Body of pancreas (tissue), 4 donors: ENCODE measurements at places on chromosomes 2 and 18. TPM values are rescaled to one million over a fixed set of nuclear protein-coding genes. Genes with fewer than 3 reads are reported as not detected.

The CYRIA gene
- 4.4 TPM for total RNA-seq

- DNase-seq, result no peak
These were observed 59.3 kb downstream of the NTSR2 start for GRCh38 chr2:11610624-11611242.

DNA sequence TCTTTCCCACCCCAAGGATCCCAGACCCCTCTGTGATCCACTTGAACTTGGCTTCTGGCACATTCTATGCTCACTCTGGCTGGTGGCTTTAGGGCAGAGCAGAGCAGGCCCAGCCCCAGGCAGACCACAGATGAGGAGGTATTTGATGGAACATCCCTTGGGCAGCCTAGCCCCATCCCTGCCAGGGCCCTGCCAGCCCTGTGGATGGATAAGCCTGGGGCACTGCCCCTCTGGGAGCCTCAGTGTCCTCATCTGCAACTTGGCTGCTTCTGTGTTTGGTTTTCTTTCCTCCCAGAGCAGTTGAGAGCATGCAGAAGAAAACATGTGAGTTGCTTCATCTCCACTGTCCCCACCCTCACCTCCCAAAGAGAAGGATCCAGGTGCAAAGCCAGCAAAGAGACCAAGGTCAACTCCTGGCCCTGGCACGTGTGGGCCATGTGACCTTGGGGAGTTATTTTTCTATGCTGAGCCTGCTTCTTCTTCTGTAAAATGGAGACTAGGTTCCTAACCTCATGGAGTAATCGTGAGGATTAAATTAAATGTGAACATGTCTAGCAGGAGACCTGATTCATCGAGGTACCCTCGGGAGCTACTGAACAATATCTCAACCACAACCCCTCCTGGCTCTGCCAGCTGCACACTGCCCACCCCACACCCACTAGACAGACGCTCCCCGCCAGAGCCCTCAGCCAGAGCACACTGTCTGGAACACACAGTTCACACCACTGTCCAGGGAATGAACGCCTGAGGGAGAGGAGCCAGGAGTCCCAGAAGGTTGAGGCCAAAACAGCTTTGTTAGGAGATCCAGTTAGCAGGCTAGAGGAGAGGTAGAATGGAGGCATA lies 14.6 kb upstream of the TNS1 start:
- DNase-seq, result peak; percentile 81

GRCh38 chr2:217656316-217656715 lies 346.5 kb downstream of the TNS1 start:
- DNase-seq, result no peak

DNA sequence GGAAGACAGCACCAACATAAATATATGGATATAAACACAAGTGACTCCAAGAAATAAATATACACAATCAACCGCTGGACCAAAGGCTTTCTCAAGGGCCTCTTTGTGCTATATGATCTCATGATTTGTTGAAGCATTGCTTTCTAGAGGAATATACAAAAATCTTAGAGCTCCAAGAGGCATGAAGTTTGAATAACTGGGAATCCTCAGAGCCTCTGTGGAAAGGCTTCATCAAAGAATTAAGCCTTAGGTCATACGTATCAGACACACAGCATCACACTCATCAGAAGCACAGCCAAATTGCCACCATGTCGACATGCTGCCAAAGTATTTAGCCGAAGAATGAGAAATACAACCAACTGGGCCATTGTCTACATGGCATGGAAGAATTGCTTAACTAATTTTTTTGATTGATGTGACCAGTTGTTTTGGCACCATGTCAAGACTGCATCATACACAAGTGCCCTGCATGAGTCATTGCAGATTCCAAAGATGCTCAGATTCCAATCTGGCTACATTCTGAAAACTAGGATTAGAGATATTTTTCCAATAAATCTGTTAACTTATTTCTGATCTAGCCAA lies 860.6 kb upstream of the ZEB2 start:
- DNase-seq, result no peak

The IMPACT gene
- 9.6 TPM for total RNA-seq

DNA sequence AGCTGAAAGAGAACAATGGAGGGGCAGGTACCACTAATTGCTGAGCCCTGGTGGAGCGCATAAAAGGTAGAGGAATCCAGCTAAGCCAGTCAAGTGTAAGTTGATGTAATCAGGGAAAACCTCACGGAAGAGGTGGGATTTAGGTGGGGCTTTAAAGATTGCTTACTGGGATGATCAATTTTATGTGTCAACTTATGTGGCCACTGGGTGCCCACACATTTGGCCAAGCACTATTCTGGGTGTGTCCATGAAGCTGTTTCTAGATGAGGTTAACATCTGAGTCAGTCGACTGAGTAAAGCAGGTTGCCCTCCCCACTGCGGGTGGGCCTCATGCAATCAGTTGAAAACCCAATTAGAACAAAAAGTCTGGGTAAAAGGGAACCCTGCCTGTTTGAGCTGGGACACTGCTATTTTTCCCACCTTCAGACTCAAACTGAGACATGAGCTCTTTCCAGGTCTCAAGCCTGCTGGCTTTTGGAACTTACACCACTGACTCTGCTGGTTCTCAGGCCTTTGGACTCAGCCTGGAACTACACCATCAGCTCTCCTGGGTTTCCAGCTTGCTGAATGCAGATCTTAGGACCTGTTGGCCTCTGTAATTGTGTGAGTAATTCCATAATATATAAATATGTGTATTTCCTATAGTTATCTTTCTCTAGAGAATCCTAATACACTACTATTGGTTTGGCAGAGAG lies 67.3 kb downstream of the MYO5B start:
- no peak for DNase-seq

DNA sequence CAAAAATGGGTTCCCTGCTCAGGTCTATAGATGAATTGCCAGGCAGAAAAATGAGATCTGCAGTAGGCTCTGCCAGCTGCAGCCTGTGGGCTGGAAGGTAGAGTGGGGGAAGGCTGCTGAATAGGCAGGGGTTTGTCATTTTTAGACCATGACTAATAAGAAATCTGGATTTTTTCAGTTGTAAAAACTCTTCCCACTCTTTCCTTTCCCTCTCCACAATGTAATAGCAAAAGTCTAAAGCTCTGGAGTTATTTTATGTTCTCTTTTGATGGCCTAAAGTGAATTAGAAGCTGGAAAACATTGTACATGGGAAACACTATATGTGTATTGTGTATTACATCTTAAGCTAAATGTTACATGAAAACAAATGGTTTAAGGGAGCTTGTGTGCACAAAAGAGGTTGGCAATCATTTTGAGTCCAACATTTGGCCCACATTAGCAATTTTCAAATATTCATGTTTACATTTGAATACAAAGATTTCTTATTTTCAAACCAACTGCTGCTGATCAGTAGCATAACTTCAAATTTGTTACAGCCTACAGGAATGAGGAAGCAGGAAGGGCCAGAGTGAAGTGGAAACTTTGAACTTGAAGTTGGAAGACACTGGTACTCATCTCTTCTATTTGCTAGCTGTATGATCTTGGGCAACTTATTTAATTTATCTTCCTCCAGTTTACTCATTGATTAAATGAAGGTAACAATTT lies 407.1 kb downstream of the SLC4A3 start:
- DNase-seq, result no peak

GRCh38 chr18:61847164-61847791 lies 45.5 kb downstream of the RNF152 start:
- DNase-seq, result no peak

DNA sequence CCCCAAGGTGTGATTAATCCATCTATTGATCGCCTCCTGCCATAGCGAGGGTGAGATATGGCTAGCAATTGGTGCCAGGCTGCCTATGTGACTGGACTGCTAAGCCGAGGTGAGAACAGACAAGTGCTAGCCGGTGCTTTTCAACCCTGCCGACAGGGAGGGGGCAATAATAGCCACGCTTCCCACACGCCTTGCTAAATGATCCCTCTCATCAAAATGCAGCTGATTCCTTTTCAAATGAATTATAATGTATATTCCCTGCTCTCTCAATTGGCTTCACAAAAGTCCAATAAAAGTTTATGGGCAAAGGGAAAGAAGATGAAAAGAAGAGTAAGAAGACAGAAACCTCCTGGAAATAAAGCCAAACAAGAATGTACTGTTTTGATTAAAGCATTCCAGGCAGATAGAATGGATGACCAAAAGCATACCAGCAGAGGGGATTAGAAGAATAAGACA lies 235.6 kb downstream of the ICOS start:
- no peak for DNase-seq

DNA sequence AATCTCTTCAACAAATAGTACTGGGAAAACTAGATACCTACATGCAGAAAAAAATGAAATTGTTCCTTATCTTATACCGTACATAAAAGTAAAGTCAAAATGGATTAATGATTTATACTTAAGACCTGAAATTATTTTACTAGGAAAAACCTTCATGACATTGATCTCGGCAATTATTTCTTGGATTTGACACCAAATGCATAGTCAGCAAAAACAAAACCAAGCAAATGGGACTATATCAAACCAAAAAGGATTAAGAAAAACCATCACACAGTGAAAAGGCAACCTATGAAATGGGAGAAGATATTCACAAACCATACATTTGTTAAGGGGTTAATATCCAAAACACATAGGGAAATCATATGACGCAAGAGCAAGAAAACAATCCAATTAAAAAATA lies 433.6 kb downstream of the LRATD1 start:
- no peak for DNase-seq

GRCh38 chr18:8765783-8766463 lies 60.6 kb downstream of the MTCL1 start:
- no peak for DNase-seq
